ENCODE measurements at places on chromosomes 7 and 10.

DNA sequence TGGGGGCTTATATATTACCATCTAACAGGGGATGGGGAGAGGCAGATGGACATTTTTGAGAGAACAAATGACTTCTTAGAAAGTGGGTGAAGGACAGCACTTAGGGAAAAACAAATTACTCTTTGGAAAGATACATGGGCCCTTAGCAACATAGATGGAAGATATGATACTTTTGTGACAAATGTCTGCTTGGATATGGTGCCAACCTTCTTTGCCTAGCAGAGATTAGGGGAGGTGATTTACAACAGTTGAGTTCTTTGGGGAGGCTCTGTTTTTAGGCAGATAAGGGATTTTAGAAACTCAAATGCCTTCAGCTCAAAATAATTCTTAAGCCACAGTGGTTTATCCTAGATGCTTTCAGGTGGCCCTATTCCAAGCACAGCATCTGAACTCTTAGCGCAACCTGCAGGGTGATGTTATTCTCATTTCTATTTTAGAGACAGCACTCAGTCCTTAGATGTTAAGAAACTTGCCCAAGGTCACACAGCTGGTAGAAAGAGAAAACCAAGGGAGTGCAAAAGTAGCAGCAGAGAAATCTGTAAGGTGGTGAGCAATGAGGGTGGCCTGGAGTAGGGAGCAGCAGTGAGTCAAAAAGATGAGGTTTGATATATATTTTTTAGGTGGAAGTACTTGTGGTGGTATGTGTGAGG, 75.1 kb upstream of the KMT2E start:
- no peak for DNase-seq

DNA sequence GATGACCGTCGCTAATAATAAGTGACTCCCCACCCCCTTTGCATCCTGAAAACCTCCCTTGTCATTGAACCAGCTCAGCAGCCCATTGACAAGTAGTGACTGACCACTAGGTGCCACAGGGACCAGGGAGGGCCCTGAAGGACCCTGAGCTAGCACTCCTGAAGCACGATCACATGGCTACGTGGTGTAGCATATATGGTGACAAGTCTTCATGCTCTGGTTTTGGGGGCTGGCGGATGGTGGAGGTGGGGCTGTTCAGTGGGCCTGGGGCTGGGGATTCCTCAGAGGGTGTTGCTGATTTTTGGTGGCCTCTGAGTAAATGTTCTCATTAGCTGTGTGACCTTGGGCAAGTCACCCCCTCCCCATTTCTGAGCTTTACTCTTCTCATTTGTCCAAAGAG, 4.7 kb downstream of the ADAMTS14 start:
- no peak for DNase-seq

GRCh38 chr10:101233863-101234262, 4.6 kb upstream of the LBX1 start:
- DNase-seq, result no peak

DNA sequence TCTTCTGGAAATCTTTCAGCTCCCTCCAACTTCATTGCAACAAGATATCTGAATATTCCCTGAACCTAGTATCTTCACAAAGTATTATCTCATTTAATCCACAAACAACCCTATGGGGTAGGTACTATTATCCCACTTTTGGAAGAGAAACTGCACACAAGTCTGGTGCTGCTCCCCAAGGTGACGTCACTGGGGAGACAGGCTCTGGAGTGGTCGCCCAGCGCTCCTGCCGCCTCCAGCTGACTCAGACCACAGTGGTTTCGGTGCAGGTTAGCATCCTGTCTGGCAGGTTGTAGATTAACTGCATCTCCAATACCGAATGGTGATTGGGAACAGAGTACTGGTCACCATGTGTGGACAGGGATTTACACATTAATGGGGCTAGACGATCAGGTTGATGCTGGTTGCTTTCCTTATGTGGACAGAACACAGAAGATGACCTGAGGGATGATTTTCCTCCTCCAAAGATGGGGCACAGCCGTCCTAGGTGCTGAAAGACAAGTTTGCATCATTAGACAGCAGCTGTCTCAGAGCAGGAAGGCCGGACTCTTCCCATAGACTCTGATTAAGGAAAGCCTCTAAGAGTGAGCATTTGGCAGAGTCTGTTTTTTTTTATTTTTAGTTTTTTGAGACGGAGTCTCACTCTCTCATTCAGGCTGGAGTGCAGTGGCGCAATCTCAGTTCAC, 128.6 kb downstream of the TRRAP start:
- no peak for DNase-seq

DNA sequence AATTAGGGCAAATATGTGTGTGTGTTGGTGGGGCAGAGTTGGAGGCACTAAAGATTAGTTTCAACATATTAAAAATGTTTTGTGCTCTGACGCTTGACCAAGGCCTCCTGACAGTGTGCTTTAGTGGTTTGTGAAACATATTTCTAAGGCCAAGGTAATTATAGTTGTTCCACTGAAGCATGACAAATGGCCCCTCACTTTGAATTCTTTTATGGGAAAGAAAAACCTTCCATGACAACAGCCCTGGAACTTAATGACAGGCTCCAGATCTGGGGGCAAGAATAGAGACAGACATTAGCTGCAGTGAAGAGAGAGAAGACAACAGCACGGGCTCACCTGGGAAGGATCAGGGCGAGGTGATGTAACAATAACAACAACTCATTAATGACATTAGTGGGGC, 155.8 kb downstream of the CHN2 start:
- DNase-seq, result no peak

GRCh38 chr10:125694883-125695282, 11.9 kb upstream of the TEX36 start:
- DNase-seq, result peak; percentile 45

GRCh38 chr7:132485136-132485535, 91.1 kb downstream of the PLXNA4 start:
- no peak for DNase-seq

DNA sequence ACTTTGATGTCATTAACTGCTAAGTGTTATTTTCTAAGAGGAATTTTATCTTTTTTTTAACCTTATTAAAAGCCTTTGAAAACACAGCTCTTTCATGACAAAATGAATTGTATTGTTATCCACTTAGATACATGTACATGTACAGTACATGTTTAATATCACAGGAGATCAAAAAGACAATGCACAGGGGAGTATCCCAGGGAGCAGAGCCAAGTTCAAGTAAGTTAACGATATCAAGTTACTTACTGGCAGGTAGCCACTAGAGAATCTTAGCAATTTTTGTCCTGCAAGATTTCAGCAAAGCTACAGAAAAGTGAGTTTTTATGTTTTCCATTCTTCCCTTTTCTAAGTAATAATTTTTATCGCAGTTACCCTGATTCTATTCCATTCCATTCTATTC, 33.9 kb upstream of the ARL4A start:
- no peak for DNase-seq

DNA sequence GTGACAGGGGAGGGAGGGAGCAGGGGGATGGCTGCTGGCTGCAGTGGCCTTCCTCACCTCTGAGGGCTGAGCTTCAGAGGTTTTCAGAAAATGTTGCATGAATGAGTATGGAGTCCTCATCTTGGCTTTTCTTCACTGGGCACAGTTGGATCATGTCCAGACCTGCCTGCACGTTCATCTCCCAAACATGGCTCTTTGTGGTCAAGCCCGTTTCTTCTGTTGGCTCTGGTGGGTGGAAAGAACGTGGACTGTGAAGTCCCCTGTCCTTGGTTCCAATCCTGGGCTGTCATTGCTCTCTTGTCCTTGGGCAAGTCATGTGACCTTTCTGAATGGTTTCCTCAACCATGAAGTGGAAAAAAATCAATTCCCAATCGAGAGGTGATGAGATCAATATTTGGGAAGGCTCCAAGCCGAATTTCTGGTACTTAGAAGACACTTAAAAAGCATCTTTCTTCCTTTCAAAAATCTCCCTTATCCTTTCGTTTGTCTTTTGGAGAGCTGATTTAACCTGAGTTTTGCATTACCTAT, 34.5 kb downstream of the TSPAN14 start:
- no peak for DNase-seq

DNA sequence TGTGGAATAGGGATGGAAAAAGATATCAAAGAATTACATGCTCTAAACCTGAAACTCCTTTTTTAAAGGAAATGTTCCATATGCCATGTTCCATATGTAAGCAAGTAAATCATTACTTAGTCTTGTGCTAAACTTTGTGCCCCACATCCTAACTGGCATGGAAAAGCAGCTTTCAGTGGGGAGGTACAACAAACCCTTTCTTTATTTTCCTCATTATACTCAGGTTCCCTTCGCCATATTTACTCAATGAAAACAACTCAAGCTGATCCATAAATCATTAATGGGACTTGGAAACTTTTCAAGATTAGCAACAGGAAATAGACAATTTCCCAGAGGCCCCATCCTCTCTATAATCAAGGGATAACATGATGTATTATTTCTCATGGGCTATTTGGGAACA, 56.0 kb downstream of the GSAP start:
- DNase-seq, result no peak

- no peak for DNase-seq
Measured at GRCh38 chr7:41641665-41642014, 61.2 kb downstream of the INHBA start.

DNA sequence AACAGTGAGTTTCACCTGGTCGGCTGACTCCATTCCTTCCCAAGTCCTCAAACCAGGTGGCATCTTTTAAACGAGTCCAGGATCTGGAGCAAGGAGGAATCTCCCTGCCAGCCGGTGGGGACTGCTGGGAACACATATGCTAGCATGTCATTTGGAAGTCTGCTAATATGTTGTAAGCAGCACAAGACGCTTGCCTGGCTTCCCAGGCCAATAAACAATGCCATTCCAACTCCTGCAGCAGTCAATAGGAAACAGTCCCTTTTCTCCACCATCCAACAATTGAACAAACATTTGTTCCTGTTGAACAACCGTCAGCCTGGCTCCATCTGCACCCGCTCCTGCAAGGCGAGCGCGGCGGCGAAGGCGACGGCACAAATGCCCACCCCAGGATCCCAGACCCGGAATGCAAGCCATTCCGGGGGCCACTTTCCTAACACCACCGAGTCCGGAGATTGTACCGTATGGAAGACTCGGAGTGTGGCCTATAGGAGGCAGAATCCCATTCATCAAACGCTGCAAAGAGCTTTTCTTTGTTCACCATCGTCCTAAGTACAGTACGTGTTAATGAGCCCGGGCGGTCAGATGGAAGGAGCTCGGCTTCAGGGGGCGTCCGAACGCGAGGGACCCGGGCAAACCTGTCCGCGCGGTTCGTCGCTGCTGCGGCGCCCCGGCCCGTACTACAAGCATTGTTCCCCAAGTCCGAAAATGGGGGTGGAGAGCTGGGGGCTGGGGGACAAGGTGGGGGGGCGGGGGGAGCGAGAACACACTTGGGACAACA, 1.6 kb downstream of the FAM53B start:
- DNase-seq, result no peak

GRCh38 chr10:95604630-95605029, 43.5 kb upstream of the SORBS1 start:
- no peak for DNase-seq

DNA sequence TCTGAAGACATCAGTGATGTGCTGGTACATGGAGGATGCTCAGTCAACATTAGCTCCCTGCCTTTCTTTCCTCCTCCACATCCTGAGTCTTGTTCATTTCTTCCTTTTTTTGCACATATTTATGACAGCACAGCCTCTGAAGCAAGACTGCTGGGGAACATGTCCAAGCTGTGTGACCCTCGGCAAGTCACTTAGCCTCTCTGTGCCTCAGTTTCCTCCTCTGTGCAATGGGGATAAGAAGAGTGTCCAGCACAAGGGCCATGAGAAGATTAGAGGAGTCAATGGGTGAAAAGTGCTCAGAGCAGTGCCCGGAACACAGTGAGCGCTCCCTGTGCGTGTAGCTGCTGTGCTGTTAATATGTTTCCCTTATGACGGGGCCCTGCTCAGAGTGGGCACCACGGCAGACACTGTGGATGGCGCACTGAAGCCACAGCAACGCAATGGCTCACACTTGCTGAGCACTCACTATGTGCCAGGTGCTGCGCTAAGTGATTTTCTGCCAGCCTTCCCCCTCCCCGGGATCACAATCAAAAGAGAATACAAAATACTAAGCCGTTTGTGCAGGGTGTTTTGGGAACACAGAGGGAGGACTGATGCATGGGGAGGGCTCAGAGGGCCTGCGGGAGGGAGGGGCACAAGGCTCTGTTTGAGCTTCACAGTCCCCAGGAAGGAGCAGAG, 28.7 kb downstream of the ZCCHC24 start:
- DNase-seq, result no peak

DNA sequence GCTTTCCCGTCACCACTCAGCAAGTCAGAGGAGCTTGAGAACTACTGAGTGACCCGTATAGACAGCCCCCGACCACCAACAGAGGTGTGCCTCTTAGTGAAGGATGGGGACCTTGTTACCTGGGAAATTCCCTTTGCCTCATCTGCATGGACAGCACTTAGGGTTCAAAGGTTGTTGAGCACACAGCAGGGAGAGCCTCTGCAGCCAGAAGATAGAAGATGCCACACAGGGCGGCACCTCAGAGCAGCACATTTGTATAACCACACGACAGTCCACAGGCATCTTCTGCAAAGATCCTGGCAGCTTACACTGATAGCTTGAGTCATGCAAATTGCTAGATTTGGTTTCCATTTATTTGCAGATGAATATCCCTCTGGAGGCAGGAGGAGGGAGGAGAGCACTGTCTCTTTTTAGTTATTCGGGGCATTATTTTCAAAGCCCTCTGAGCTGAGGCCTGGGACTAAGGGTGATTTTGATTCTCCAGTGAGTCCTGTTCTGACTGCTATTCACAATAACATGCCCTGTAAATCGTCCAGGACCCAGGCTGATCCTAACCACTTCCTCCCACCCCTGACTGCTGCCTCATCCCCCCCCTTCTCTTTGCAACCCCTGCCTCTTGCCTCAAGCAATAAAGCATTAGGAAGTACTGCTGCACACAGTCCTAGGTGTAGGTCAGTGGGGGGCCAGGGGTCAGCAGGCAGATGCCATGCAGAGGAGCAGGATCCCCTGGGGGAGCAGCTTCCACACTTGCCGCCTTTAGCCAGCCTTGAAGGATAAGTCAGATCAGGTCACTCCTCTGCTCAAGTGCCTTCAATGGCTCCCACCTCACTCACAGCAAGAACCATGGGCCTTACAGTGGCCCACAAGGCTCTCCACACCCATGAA, 24.6 kb upstream of the INMT start:
- no peak for DNase-seq

DNA sequence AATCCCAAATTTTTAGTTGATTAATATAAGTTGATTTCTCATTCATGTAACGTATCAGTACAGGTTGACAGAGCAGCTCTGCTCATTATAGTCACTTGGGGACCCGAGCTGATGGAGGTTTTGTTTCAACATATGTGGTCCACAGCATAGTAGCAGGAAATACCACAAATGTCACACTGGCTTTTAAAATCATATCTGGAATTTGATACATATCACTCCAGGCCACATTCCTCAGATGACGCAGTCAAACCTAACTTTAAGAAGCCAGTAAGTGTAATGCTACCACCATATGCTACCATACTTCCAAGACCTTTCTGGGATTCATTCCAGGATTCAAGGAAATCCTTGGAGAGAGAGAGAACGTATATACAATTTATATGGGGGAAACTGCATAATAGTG, 156.3 kb downstream of the PHF14 start:
- no peak for DNase-seq

DNA sequence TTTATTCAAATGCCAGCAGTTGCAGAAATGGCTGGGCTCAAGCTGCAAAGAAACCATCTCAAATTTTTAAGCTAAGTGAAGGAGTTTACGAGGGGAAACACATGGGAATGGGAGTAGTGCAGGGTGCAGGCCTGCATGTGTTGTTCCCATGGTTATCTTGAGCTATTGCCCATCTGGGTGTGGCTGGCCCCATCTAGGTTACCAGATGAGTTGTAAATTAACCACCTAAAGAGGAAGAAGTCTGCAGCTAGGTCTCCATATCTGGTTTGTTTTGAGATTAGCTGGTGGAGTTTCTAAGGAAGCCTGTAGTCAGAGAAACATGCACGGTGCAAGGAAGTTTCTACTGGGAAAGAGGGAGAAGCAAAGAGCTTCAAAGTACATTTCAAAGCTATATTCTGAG, 23.3 kb upstream of the STEAP2 start:
- DNase-seq, result no peak

Measured in AG08396 (cell line).